Lung microvascular endothelial cell (primary cell): ENCODE measurements at places on chromosomes 2 and 18. TPM values are rescaled to one million over a fixed set of nuclear protein-coding genes. Genes with fewer than 3 reads are reported as not detected.

SLC5A7 gene
- not detected in 2 replicates for total RNA-seq

DIPK1C gene
- total RNA-seq = not detected in 2 replicates

ADRA2B gene
- 0.22 TPM in 1 of 2 replicates, not detected in the other for total RNA-seq

CSRNP3 gene
- 0.44 and 0.99 TPM in 2 replicates for total RNA-seq

CPO gene
- not detected in 2 replicates for total RNA-seq

ANKRD30BL gene
- not detected in 2 replicates for total RNA-seq

ELOA2 gene
- total RNA-seq = not detected in 2 replicates

CHST9 gene
- not detected in 2 replicates for total RNA-seq

CABYR gene
- 0.60 and 0.65 TPM in 2 replicates for total RNA-seq

C2orf78 gene
- not detected in 2 replicates for total RNA-seq

PIAS2 gene
- total RNA-seq = 7.2 and 8.7 TPM in 2 replicates

CD8B2 gene
- not detected in 2 replicates for total RNA-seq

LYG2 gene
- not detected in 2 replicates for total RNA-seq

KDM3A gene
- total RNA-seq = 15.5 and 26.0 TPM in 2 replicates

CCBE1 gene
- under 0.01 and 0.22 TPM in 2 replicates for total RNA-seq

TMEM198 gene
- total RNA-seq = not detected in 2 replicates

POTEI gene
- 0.22 and 0.79 TPM in 2 replicates for total RNA-seq

REG3A gene
- total RNA-seq = not detected in 2 replicates

CERKL gene
- not detected in 2 replicates for total RNA-seq

UGT1A10 gene
- not detected in 2 replicates for total RNA-seq
